ENCODE measurements at places on chromosomes 13 and 19. TPM values are rescaled to one million over a fixed set of nuclear protein-coding genes. Genes with fewer than 3 reads are reported as not detected.

DNA sequence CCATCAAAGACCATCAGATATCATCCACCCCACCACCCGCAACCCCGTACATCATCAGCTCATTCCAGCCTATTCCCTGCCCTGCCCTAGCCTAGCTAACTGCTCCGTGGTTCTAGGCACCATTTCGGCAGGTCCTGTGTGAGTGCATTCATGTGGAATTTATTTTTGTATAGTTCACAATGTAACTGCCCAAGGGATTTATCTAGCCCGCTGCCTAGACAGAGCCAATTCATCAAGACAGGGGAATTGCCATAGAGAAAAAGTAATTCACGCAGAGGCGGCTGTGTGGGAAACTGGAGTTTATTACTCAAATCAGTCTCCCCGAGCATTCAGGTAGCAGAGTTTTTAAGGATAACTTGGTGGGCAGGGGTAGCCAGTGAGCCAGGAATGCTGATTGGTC, 109.2 kb upstream of the UBL3 start:
- DNase-seq: no peak

- no peak for DNase-seq
Observed at GRCh38 chr19:7646426-7646700, 9.5 kb downstream of the STXBP2 start.

- peak; percentile 84 for DNase-seq
Observed at GRCh38 chr13:106533101-106533942, 2.1 kb downstream of the EFNB2 start.

DNA sequence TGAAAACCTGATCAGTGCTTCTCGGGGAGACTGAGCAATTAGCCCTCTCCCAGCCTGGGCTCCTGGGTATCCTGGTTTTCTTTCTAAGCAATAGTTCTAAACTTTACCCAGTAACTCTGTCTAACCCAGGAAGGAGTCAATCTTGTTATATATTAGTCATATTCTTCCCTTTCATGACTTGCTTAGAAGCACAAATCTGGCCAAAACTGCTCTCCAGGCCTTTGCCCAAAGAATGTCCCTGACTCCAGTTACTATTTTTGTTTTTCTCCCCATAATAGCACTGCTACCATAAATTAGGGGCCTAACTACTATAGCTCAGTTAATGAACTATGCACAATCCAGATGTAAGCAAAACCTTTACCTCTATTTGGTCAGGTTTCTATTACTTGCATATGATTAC, 355.8 kb upstream of the HTR2A start:
- DNase-seq: no peak

DNA sequence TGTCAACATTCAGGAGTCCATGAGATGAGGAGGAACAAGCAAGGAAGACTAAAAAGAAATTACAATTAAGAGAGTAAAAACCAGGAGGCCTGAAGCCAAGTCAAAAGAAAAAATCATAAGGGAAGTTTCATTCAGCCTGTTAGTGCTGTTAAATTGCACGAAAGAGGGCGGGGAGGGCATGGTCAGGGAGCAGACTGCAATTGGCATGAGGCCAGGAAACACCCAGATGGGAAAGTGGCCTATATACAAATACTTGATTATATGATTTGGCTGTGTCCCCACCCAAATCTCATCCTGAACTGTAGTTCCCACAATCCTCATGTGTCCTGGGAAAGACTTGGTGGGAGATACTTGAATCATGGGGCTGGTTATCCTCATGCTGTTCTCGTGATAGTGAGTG, 43.9 kb downstream of the TNFSF13B start:
- no peak for DNase-seq

SHANK1 gene
- total RNA-seq: 1.3 TPM

ZNF814 gene
- total RNA-seq: 14.8 TPM

KIR3DL2 gene
- total RNA-seq: not detected

ZNF439 gene
- total RNA-seq: 2.5 TPM

LILRA1 gene
- 0.69 TPM for total RNA-seq
